ENCODE measurements at places on chromosomes 5 and 9. TPM values are rescaled to one million over a fixed set of nuclear protein-coding genes. Genes with fewer than 3 reads are reported as not detected.
A peak's percentile ranks its signal among the peaks of the same experiment; 100 is the strongest.

- no peak for DNase-seq
Measured at GRCh38 chr5:82332064-82332855, 54.1 kb upstream of the RPS23 start.

DNA sequence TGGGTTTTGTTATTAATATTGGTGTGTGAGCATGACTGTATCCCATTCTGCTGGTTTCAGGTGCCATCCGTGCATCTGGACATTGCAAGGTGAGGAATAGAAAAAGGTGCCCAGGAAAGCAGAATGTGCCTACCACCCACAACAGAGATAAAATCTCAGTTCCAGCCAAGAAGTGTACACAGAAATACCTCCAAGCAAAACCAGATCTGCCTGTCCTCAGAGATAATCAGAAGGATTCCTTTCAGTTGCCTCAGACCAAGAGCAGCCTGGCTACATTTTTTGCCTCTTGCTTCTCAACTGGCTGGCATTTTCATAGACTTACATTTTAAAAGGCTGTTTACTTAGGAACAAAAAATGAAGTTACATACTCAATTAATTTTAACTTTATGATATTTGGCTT is 12.1 kb upstream of the ABLIM3 start:
- DNase-seq = no peak

DNA sequence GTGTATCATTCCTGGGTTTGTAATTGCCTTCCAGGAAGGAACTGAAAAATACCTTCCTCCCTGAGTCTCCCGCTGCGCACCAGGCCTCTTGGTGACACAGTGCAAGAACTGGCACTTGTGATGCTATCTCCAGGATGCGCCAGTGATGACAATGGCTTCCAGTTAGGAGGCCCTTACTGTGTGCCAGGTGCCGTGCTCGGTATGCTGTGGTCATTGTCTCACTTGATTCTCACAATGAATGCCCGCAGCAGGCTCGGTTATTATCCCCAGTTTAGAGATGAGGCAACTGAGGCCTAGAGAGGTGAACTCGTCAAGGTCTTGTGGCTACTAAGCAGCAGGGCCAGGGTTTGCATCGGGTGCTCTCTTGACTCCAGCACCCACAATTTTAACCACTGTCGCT is 31.5 kb upstream of the SLC2A8 start:
- no peak for DNase-seq

DNA sequence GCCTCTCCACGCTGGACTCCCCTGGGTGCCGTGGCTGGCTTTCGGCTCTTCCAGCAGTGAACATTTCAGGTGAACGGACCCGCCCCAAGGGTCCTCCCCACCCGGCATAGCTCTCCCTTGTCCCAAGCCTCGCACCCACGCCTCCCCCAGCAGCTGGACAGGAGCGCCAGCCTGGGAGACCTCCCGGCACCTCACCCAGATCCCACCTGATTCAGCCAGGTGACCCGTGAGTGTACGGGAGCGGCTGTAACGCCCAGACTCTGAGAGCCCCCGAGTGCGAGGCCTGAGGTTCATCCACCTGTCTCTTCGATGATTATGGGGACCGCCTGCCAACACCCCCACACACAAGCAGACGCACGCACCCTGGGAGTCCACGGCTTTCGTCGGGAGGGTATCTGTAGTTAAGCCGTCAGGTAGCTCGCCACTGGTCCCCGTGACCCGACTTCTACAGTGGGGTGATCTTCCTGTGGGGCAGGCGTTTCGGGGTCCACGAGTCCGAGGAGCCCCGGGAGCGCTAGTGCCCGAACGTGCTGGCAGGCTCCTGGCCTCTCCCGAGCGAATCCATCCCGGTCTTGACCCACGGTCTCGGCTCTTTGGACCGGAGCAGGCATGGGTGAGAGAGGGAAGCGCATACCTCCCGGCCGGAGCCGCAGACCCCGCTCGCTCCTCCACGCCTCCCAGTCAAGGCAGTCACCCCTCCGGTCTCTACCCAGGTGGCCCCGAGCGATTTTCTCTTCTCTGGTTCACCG is 14.9 kb downstream of the TRIM7 start:
- DNase-seq = peak; percentile 52

DNA sequence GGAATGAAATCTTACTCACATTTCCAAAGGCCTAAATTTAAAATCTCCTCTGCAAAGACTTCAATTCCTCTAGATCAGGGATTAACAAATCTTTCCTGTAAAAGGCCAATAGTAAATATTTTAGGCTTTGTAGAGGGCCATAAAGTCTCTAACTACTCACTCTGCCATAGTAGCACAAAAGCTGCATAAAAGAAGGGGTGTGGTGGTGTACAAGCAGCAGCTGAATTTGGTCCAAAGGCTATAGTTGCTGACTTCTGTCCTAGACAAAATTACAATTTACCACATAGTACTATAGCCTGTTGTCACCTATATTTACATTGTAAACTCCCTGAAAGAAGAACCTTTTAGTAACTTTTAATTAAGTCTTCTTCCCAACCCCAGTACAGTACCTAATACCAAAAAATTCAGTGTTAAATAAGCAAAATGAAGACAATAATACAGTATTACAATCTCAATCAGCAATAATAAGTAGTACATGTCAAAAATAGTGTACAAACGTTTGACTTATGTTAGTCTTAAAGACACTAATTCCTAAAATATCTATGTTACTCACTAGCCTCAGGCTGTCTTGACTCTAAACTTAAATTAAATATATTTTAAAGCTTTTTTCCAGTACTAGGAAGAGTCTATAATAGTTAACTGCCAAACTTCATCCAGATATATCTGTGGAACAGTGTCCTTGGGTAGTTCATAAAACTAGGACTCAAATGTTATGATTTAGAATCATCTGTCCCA is 6.9 kb downstream of the CETN3 start:
- no peak for DNase-seq

- DNase-seq = no peak
Measured at GRCh38 chr5:10499066-10499465, 57.4 kb downstream of the ROPN1L start.

GRCh38 chr5:149749481-149750365 is 19.6 kb downstream of the PPARGC1B start:
- DNase-seq = no peak

DNA sequence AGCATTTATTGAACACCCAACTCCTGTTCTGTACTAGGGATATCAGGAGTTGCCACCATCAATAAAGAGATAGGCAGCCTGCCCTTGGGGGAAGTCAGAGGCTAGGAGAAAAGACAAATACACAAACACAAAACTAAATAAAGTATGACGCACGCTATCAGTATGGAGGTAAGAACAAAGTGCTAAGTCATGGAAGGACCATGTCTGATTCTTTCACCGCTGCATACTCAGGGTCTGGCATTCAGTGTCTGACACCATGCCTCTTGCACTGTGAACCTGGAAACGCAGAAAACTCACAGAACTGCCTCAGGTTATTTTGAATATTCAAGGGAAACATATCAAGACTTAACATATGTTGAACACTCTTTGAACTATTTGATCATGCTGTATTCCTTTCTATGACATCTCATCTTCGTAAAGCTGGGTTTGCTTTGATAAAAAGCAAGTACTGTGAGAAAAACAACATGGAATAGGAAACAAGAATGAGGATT is 65.3 kb downstream of the ADAMTSL1 start:
- DNase-seq = no peak

- no peak for DNase-seq
Measured at GRCh38 chr9:2691626-2692025, 25.7 kb upstream of the KCNV2 start.

GRCh38 chr9:124764774-124765438 is 6.2 kb downstream of the NR6A1 start:
- no peak for DNase-seq

DNA sequence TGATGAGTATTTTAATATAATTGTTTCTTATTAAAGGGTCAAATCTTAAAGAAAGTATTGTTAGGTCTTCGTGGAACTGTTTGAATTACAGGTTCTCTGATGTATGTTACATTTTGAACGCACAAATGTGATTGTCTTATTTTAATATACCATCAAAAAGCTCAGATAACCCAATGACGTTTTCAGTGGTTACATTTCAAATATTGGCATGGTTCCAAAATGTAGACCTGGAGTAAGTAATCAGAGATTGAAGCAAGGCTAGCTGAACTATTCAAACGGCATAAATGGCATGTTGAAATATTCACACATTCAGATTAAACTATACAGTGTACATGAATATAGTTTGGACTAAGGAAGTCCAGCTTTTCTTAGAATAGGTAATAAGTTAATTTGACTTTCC is 281.7 kb upstream of the EFNA5 start:
- no peak for DNase-seq

DNA sequence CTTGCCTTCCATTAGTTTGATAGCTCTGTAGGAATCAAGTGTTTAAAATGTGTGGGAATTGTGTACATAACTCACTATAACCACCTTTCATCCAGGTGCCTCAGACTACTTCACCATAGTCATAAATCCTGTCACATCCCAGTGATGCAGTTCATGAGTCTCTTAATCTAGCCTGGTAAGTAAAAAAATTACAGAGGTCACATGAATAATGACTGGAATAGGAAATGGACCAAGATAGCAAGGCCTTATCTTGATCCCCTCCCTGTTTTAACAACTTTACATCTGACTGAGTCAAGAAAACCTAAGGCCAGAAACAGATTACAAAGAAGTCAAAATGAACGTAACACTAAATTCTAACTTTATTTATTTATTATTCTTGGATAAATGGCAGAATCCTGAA is 1.5 kb upstream of the RNF145 start:
- DNase-seq = no peak

Gene HTR4
- 7.5 TPM for total RNA-seq

Gene JMY
- 8.0 TPM for total RNA-seq

Gene CD72
- 2.7 TPM for total RNA-seq

Gene ACOT12
- total RNA-seq = not detected

Gene IFNB1
- total RNA-seq = not detected
